Stimulated activated CD4-positive, alpha-beta T cell treated with anti-CD3 and anti-CD28 coated beads, TNF-alpha, amount 100 ng/mL, for 48 hours (primary cell): ENCODE measurements at places on chromosomes 3 and 15.

DNA sequence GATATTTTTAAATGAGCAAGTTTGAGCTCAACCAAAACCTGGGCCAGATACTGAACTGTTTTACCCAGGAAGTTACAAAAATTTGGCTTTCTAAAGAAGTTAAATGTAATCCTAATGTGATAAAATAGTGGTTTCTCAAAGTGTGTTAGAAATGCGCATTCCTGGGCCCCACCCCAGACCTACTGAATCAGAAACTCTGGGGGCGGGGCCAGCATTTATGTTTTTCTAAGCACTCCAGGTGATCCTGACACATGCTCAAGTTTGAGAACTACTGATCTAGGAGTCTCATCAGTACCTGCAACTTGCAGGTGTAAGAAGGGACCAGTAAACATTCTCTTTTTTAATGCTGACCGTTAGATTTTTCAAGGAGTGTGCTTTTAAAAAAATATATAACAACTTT is 190.6 kb downstream of the VPS13C start:
- no peak for DNase-seq

- no peak for DNase-seq
These were observed 190.7 kb downstream of the ZIC4 start for GRCh38 chr3:147215660-147216059.

- no peak for DNase-seq
These were observed 171.9 kb upstream of the CADPS start for GRCh38 chr3:63047068-63047467.

- no peak for DNase-seq
These were observed 27.9 kb upstream of the SLC12A8 start for GRCh38 chr3:125240496-125240895.

DNA sequence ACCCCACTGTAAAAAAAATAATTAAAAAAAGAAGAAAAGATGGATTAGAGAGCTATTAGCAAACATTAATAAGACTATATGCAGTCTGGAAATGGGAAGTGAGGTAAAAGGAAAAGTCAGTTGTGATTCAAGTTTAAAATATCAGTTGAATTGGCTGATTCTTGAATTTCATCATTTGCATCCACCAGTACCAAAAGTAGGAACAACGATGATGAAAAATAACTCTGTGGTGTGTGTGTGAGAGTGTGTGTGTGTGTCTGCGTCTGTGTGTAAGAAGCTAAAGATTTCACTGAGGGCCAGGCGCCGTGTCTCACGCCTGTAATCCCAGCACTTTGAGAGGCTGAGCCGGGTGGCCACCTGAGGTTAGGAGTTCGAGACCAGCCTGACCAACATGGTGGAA is 56.0 kb upstream of the SLC4A7 start:
- no peak for DNase-seq

GRCh38 chr3:190070622-190071347 is 49.9 kb downstream of the P3H2 start:
- no peak for DNase-seq

DNA sequence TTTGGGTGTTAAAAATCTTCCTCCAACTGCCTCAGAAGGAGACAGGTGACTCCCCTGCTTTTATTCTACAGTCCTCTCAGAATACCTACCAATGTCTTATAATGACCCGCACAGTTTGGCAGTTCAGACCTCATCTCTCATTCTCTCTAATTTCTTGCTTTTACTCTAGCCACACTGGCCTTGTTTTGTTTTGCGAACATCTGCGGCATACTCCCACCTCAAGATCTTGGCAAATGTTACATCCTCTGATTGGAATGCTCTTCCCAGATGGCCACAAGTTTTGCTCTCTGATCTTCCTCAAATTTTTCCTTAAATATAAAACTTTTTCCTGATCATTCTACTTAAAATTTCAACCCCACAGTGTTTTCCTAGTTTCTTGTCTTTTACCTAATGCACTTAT is 94.1 kb downstream of the PLSCR2 start:
- no peak for DNase-seq

DNA sequence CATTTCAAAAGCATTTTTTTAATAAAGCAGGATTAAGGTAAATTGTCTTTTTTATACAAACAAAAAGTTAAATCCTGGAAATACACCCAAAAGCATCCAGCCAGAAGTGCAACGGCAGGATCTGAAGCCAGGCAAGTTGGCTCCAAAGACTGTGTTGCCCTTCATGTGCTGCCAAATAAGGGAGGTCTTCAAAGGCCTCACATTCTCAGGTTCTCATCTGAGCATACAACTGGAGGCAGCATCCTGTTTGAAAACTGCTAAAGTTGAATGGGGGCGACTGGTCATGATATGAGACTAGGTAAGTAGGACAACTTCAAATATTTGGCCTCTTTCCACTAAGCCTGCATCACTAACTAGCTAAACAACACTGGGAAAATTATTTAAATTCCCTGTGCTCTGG is 52.2 kb downstream of the IMPG2 start:
- DNase-seq, result no peak

DNA sequence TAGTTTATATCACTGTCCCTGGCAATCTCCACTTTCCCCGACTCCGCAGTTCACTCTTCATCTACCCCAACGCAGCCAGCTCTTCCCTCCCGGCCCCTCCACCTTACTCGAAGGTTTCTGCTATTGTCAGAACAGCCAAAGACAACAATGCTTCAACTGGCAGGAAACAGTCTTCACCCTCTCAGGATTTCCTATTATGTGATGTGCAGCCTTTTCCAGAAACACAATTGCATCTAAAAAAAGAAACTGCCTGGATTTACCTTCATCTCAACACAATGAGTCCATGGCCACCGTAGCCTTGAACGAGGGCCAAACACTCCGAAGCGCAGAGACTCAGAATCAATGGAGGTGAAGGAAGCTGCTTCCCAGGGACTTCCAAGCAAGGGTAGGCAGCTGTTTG is 182.1 kb upstream of the TSC22D2 start:
- DNase-seq, result no peak

DNA sequence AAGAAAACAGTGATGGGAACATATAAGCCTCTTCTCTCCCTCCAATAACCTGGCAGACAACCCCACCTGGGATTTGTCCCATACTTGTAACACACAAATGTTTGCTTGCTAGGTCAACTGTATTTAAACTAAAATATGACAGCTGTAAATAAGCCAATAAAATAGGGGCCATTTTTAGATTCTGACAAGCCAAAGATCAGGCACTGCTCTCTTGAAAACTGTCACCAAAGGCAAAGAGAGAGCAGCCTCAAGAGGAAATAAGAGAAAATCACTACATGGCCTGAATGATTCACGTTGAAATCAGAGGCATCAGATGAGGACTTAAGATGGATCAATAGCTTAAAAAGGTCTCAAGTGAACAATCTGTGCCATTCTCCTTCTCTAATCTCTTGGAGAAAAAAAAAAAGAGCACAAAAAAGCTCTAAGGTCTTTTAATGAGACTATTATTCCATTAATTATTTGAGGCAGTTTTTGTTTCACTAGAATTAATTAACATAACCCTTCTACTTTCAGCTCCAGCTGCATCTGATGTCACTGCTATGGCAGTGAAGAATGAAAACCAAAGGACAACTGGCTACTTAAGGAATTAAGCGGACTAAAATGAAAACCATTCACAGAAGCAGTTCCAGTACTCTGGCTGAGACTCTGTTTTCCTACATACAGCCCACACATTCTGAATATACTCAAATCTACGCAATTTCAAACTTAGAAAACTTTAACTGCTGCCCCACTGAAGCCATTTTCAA is 19.0 kb downstream of the MYO5A start:
- DNase-seq, result no peak

DNA sequence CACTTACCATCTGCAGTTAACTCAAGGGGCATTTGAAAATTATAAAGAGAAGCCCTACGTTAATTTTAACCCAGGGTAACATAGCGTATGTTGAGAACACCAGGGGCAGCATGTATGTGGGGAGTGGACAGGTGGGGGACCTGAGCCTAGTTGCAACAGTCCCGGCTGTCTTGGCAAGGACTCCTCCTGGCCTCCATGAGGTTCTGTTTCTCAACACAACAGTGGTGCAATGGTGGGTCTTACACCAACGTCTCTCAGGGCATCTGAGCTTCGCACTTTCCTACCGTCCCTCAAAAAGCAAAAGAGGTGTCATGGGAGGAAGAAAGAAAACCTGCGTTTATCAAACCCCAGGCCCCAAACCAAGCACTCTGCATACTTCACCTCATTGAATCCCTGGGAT is 50.6 kb downstream of the MGLL start:
- DNase-seq, result no peak

- DNase-seq, result no peak
These were observed 53.3 kb upstream of the CHMP2B start for GRCh38 chr3:87173776-87174175.

GRCh38 chr3:13546667-13547171 is 2.2 kb upstream of the FBLN2 start:
- DNase-seq, result no peak

GRCh38 chr15:26615927-26616302 is 157.0 kb downstream of the GABRB3 start:
- DNase-seq, result no peak

- no peak for DNase-seq
These were observed 1.8 kb downstream of the ITIH1 start for GRCh38 chr3:52779011-52779836.

GRCh38 chr3:149717391-149718056 is 34.8 kb downstream of the COMMD2 start:
- no peak for DNase-seq

DNA sequence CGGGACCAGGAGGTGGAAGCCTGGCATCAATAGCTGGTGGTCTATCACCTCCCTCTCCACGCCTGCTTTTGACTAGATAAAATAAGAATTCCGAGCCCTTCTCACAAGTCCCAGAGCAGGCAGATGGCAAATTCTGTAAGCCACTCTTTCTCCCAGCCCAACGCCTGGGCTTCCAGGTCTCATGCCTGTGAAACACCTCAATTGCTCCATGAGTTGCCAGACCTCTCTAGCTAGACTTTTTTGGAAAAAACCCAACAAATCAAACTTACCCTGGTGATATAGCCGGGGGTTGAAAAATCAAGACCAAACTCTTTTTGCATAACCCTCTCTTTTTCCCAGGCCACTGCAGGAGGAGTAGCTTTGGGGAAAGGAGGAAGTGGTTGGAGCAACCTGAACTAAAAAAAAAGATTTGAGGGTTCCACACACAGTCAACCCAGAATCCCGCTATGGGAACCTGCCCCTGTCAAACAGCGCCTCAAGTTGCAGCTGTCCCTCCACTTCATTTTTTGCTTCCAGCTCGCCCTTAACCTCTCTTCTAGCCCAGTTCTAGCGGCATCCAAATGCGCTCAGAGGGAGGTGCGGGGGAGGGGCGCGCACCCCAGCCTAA is 7.0 kb downstream of the BHLHE40 start:
- DNase-seq, result no peak

DNA sequence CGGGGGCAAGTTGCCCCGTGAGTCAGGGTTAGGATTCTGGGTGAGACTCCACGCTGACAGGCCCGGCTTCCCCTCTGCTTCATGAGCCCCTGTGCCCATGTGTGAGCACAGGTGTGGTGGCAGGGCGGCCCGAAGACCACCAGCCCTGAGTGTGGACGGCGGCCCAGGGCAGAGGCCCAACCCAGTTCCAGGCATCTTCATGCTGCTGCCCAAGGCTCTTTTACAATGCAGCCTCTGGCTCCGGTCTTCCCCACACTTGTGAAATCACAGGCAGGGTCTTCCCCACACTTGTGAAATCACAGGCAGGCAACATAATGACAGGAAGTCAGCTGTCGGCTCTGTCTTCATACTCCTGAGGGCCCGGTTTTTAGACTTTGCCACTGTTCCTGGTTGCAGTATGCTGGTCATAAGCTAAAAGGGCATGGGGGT is 78.8 kb downstream of the AAGAB start:
- DNase-seq, result no peak

DNA sequence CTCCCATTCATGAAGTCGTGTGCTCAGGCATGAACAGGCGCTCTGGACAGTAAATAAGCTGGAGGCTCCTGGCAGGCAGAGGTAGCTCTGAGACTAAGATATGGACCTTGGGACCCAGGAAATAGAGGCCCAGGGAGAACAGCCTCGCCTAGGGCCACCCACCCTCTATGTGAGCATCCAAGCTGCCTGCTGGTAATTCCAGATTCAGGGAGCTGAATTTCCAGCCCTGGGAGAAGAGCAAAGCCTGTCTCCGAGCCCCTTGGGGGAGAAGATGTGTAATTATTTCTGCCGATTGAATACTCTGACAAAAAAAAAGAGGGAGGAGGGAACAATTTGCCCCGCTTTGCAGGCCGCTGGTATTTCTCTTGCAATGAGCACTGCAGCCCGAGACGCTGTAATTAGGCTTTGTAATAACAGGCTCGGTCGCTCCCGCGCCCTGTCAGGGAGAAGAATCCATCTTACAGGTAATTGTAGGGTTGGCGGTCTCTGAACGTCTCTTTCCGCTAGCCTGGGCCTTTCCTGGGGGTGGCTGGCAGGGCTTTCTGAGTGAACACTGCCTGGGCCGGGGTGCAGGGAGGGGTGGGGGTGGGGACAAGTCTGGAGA is 131.5 kb downstream of the WNT7A start:
- DNase-seq, result no peak

DNA sequence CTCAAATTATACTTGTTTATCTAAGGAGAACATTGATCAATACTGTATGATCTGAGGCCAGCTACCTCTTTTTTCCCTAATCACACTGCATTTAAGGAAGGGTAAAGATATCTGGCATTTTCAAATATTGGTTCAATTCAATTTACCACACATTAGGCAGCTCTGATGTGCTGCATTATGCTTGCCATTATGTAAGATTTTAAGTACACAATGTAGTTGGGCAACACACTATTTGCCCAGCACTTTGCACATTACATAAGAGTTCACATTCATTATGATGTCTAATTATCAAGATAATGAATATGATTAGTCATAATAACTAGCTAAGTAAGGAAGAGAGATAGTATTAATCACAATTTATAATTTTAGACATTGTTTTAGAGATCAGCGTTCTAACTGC is 196.3 kb downstream of the BCHE start:
- DNase-seq, result no peak

DNA sequence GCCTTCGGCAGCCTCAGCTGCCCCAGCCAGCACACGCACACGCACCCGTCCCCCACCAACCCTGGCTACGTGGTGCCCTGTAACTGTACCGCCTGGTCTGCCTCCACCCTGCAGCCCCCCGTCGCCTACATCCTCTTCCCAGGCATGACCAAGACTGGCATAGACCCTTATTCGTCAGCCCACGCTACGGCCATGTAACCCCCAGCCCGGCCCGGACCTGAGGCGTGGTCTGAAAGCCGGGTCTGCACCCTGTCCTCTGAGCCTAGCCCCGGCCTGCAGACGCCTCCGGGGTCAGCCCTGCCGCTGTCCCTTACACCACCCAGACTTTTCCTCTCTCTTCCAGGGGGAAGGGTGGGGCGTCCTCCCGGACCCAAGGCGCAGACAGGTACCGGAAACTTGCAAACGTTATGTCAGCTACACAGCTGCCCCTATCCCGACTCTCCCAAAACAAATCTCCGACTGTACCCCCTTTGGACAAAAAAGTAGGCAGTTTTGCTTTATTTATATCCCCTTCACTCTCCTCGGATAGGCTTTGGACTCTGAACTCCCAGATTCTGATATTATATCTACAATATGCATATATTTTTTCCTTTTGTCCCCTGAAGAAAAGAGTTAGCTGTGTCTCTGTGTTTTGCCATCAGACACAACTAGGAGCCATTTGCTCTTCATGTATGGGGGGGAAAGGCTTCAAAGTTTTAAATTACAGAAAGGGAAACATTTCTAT is 1.4 kb downstream of the SOX14 start:
- no peak for DNase-seq
